Fibroblast of villous mesenchyme (primary cell): ENCODE measurements at places on chromosomes 3 and 15. TPM values are rescaled to one million over a fixed set of nuclear protein-coding genes. Genes with fewer than 3 reads are reported as not detected.

DNA sequence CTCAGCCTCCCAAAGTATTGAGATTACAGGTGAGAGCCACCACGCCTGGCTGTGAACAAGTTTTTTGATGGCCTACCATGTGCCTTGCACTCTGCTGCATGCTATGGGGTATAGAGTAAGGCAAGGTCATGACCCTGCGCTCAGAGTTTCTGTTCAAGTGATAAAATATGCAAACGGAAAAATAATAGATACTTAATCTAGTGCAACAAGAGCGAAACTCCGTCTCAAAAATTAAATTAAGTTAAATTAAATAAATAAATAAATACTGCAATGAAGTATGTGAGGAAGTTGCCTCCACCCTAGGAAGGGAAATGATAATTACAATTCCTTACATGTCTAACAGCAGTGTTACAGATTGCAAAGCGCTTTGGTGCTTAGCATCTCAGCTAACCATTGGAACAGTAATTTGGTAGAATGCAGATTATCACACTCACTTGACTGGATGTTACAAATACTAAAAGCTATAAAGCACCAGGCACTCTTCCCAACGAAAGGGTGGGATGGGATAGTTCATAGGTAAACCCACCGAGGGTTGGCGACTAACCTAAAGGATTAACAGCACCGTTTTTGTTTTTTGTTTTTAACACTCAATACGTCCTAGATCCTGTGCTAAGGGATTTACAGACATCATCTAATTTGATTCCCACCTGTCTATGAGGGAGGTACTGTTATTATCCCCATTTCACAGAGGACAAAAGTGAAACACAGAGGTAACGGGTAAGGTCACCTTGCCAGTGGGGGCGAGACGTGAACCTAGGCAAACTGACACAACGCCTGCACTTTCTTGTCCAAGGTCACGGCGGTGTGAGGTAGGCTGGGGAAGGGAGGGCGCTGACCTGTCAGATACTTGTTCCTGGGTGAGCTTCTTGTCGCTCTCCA is 793 bp upstream of the FANCD2 start:
- DNase-seq: no peak

DNA sequence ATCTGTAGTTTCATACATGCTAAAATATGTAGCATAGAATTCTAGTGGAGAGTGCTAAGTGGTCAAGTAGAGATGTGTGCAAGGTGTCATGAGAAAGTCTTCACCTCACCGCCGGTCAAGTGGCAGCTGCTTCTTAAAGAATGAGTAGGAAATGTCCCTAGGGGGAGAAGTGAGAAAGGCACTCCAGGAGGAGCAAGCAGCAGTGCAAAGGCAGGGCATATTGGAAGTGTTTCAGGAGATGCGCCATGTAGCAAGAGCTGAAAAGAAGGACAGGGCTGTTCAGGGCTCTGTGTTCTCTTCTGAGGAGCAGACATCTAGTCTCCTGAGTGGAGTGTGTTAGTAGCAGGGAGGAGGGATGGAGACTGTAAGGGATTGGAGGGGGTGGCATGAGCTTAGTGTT is 312.4 kb upstream of the SEMA6D start:
- DNase-seq: no peak

ARIH1 gene
- 21.3 and 37.6 TPM in 2 replicates for total RNA-seq

- DNase-seq: peak; percentile 47
Measured at GRCh38 chr15:88894348-88894818, 961 bp downstream of the HAPLN3 start.

ACKR2 gene
- under 0.01 TPM in 1 of 2 replicates, not detected in the other for total RNA-seq

DNA sequence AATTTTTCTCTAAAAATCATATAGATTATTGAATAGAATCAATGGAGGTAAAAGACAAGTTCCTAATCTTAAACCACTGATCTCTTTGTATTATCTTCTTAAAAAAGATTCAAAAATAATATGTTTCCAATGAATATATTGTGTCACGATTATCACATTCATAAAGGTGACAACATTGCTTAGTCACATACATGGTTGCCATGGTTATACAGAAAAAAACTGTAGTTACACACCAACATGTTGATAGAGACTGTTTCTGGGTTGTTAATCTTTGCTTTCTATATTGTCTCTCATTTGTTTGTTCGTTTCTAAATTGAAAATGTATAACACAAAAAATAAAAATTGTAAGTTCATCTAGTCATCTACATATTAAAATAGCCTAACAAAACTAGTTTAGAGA is 376.0 kb upstream of the ALCAM start:
- no peak for DNase-seq

DNA sequence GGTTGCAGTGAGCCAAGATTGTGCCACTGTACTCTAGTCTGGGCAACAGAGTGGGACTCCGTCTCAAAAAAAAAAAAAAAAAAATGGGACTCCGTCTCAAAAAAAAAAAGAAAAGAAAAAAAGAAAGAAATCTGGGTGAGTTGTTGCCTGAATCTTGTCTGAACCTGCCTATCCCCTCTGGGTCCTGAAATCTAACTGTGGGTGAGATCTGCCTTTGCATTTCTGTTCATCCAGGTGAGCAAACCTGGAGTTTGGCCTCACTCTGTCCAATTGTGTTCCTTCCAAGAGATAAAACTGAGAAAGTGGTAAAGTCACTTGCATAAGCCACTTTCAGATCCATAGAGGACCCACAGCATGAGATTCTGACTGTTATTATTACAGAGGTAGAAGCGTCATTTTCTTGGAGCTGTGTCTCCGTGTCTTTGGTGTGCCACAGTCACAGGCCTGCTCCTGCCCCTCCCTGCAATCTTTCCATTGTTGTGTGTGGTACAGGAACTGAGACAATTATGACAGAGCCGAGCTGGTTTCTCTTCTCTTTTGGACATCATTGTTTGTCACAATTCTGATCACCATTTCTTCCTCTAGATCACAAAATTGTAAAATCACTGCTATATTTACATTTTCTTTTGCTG is 235.9 kb downstream of the LPP start:
- DNase-seq: no peak

DNA sequence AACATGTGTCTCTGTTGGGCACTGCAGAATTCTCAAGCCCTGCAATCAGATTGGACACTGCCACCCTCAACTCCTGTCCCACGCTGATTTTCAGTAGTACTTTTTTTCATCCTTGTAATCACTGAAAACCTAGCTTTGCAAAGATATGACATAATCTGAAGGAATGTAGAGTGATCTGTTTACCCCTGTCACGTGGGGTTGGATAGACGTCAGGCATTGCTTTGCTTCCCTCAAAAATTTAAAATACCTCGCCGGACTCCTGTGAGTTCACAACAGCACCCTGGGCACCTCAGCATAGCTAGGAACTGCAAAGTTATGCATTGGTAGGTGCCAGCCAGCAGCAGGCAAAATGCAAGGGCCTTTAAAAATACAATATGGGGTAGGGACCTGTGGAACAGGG is 71.1 kb upstream of the OXTR start:
- DNase-seq: peak; percentile 78

SKOR1 gene
- 0.32 TPM in 1 of 2 replicates, not detected in the other for total RNA-seq

CLPX gene
- total RNA-seq: 35.1 and 44.5 TPM in 2 replicates

PEX5L gene
- under 0.01 TPM in 2 replicates for total RNA-seq
